ENCODE measurements at places on chromosomes 16 and 17.

- DNase-seq, result no peak
Measured at GRCh38 chr16:2044541-2044940, 3.1 kb downstream of the NTHL1 start.

- DNase-seq, result no peak
Measured at GRCh38 chr17:74304184-74304583, 21.8 kb upstream of the KIF19 start.

- DNase-seq, result no peak
Measured at GRCh38 chr17:66625311-66625767, 209.6 kb upstream of the CACNG5 start.

DNA sequence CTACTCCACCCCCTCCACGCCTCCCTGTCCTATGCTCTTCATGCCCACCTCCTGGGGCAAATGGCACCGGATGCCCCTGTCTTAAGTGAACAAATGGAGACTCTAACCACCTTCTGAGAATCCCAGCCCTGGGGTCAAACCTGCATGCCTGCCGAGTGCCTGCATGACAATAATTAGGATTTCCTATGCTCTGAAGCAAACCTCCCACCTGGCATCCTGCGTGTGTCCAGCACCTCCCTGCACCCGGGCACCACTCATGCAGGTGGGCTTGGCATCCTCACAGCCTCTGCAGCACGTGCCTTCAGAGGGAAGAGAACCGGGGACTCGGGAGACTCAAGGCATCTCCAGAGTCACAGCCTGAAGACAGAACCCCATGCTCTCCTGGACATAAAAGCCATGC, 11.2 kb upstream of the KIFC3 start:
- no peak for DNase-seq

DNA sequence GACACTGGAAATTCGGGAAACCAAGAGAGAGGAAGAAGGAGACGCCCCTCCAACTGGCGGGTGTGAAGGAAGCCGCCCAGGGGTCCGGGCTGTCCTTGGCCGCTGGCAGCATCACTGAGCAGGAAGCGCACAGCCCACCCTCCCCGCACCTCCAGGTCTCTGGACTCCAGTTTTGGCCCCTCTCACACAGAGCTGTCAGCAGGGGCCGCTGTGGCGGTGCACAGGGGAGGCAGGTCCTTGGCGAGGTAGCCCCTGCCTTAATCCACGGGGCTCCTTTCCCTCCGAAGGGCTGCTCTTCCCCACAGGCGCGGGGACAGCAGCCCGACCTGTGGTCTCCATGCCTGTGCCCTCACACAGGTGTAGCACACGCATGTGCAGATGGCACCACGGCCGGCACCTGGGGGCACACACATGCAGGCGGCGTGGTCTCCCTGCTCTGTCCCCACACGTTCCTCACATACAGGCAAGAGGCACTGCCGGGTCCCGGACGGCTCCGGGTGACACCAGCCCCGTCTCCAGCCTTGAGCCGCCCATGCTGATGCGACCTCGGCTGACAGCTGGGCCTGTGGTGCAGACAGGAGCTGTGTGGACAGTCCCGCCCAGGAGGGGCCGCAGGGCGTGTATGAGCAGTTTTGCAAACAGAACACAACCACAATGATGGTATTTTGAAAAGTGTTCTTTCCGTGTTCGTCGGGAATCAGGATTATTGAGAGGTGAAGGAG, 26.6 kb upstream of the CHMP6 start:
- no peak for DNase-seq

- no peak for DNase-seq
Measured at GRCh38 chr17:76091526-76092286, 11.9 kb downstream of the EXOC7 start.

- no peak for DNase-seq
Measured at GRCh38 chr17:44005527-44006271, 1.3 kb downstream of the NAGS start.

DNA sequence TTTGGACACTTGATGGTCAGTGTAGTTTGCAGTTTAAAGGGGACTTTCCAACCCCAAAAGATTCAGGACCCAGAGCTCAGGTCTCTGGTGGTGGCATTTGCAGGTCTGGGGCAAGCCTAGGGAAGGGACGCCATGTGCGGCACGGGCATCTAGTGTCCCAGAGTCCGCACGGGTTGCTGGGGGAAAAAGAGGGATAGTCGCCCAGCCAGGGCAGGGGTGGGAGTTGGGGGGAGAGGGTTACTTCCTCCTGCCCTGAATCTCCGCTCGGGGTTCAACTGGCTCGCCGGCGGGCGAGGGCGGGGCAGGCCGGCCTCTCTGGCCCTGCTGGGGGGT, 239 bp upstream of the CA7 start:
- DNase-seq, result no peak

DNA sequence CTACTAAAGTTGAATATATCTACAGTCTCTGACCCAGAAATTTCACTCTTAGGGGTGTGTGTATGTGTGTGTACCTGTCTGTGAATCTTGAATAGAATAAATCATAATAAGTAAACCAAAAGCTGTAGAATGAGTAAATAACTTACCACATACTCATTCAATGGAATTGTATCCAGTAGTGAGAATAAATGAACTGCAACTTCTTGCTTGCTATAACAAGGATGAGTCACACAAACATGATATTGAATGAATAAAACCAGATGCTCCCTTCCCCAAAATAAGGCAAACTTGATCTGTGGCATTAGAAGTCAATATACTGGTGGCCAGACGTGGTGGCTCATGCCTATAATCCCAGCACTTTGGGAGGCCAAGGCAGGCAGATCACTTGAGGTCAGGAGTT, 259.8 kb upstream of the MON1B start:
- DNase-seq, result no peak

DNA sequence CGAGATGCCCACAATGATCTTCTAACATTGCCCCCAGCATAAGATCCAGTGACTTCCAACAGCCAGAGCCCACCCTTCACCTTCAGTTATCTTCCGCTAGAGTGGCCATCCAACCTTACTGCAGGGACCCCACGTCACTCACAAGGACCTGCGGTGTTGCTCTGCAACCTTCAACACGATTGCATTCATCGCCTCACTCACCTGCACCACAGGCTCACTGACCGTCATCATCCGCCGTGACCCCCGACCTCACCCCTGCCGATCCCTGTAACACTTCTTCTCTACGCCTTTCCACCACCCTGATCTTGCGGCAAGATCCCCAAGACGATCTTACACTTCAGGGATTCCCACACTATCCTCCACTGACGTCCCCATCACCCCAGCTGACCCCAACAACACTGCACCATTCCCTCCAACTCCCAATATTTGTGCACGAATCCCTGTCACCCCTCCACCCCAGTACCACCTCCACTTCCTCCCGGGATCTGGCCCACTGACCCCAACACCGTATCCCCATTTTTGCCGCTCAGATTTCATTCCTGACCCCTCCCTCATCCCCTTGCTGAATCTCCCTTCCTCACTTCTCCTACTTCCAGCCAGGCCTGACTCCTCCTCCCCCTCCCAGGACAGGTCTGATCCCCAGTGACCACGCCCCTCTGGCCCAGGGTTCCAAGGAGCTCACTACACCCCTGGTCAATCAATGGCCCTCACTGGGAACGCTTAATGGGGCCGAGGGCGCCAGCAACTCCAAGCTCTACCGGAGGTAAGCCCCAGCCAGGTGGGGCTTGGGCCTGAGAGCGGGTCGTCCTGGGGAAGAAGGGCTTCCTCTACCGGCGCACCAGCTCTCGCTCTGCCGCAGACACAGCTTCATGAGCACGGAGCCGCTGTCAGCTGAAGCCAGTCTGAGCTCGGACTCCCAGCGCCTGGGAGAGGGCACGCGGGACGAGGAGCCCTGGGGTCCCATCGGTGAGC, 7.6 kb downstream of the RUNDC3A start:
- DNase-seq, result no peak

- DNase-seq, result peak; percentile 56
Measured at GRCh38 chr17:67386965-67387551, 10.0 kb downstream of the PITPNC1 start.

GRCh38 chr17:58626905-58627304, 64.9 kb downstream of the TEX14 start:
- no peak for DNase-seq

- DNase-seq, result no peak
Measured at GRCh38 chr16:66275775-66276428, 90.6 kb upstream of the CDH5 start.
